NCI-H1694 treated with DMSO at 0.1 percent for 48 hours (cell line): ENCODE measurements at places on chromosomes 16 and 17.

- no peak for DNase-seq
These were observed 2.1 kb downstream of the SAMD14 start for GRCh38 chr17:50127697-50128361.

GRCh38 chr16:2071454-2072202, 23.8 kb downstream of the TSC2 start:
- no peak for DNase-seq

DNA sequence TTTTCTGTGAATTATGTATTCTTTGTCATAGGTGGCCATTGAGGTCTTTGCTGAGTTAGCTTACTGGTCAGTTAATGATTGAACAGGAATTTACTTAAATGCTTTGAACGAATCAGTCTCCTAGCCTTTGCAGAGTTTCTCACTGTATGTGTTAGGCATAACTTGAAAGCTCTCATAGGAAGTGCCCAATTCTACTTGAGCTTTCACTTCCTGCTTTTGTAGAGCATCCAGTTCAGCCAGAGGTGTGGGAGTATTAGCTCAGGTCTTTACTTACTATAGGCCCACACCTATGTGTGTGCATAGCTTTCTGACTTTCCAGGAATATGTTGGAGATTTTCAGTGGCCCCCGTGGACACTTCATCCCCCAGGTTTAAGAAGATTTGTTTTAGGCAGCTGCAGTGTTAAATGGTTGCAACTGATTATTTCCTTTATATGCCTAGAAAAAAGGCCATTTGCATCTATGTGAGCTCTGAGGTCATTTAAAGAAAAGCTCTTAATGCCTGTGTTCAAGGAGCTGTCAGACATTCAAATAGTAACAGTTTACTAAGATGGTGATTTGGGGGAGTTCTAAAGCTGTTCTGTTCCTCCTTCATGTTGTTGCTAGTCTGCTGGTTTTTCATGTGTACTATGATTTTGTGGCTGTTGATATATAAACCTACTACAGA, 62.3 kb downstream of the PHKB start:
- no peak for DNase-seq

GRCh38 chr16:21233521-21234150, at the start of gene ANKS4B:
Gene ANKS4B (plus strand): TSS chr16:21233699. CDS start chr16:21233738, 39 bp downstream.
- DNase-seq, result no peak
